ENCODE measurements at places on chromosomes 3 and 15.

- peak; percentile 70 for DNase-seq
Observed at GRCh38 chr15:56496635-56497034, 31.7 kb upstream of the MNS1 start.

- no peak for DNase-seq
Observed at GRCh38 chr3:107272885-107273284, 104.4 kb upstream of the CCDC54 start.

DNA sequence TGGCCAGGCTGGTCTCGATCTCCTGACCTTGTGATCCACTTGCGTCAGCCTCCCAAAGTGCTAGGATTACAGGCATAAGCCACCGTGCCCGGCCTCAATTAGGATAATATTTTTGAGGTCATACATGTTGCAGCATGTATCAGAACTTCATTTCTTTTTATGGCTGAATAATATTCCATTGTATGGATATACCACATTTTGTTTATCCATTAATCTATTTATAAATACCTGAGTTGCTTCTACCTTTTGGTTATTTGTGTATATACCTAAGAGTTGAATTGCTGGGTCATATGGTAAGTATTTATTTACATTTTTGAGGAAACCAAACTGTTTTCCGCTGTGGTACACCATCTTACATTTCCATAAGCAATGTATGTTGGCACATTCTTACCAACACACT, 18.1 kb upstream of the PYGO1 start:
- no peak for DNase-seq

DNA sequence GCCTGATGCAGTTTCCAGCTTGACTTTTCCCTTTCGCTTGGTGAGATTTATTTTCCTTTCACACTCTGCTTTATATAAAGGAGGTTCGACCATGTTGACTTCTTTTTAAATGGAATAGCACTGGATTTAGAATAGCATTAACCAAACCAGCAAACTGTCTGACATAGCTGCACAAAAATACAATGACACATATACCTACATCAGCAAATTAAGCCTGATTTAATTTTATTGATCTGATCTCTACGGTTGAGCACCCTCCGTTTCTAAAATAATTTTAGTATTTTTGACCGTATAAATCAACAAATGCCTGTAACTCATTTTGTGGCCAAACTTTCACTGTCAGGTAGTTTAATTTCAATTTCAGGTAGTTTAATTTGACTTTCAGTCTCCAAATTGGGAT, 5.8 kb upstream of the EIF5A2 start:
- DNase-seq = no peak

- DNase-seq = no peak
Observed at GRCh38 chr3:141302364-141303141, 65.8 kb upstream of the ZBTB38 start.

- DNase-seq = no peak
Observed at GRCh38 chr15:63405683-63406390, 24.2 kb upstream of the CA12 start.

GRCh38 chr15:49810720-49811119, 189.9 kb downstream of the DTWD1 start:
- DNase-seq = no peak

DNA sequence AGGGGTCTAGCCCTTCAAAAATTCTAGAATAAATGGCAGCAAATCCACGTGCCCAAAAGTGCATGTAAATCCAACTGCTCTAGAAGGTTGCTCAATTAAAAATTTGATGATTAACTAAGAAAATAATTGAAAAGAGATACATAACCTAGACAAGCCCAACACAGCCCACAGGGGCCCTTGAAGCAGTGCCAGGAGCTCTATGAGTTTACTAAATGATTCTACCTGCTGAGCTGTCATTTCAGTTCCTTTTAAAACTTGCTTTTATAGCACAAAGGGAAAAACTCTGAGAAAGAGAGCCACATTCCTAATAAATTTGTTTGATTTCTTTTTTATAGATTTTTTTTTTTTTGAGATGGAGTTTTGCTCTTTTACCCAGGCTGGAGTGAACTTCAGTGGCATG, 38.9 kb upstream of the GNB5 start:
- DNase-seq = no peak

DNA sequence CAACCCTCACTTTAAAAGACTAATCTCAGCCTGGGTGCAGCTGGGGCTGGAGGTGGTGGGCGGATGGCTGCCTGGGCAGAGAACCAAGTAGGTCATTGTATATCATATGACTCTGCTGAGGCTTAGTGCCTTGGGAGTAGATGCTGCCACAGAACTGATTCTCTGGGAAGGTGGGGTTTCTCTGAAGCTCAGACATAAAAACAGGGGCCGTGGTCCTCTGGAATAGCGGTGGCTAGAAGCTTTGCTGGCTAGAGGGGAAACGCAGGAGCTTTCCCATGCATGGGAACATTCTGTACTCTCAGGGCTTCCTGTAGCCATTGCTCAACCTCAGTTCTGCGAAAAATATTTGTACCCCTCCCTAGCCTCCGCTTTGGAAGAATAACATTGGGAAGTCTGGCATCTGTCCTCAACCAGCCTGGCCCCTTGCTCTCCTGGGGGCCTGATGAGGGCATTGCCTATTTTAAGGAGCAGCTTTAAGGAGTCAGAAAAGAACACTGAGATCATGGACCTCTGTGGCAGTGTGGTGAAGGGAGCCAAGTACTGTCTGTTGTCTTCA, 14.7 kb downstream of the TIMP4 start:
- DNase-seq = no peak

GRCh38 chr15:100464256-100464655, 64.5 kb downstream of the CERS3 start:
- DNase-seq = no peak

DNA sequence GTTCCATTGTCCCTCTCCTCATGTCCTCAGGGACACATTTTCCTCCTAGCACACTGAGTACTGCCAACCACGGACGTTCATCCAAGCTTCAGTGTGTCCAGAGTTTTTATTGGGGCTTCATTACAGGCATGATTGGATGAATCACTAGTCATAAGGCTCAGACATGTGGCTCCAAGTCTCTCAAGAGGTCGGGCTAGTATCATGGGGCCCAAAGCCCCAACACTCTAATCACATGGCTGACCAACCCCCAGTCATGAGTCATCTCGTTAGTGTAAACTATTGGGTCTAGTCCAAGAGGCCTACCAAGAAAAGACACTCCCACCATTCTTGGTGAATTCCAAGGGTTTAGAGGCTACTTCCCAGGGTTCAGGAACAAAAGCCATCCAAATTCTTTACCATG, 4.4 kb downstream of the TERC start:
- no peak for DNase-seq

DNA sequence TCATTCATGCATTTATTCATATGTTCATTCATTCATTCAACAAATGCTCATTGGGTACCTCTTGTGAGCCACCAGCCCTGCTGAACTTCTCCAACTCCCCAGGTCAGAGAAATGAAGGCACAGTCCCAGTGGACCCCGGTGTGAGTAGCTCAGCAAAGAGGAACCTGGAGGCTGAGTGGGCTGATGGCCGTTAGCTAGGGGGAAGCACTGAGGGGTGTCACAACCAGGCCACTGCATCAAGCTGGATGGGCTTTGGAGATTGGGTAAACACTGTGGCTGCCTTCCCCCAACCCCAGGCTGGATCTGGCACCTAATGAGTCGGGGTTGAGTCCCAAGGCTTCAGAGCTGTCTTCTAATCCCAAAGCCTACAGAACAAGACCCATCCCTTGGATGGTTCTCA, 12.1 kb upstream of the ALAS1 start:
- DNase-seq = no peak

- no peak for DNase-seq
Observed at GRCh38 chr3:126394977-126395321, 240 bp downstream of the CFAP100 start.

- DNase-seq = no peak
Observed at GRCh38 chr15:98390946-98391530, 257.3 kb upstream of the IGF1R start.

DNA sequence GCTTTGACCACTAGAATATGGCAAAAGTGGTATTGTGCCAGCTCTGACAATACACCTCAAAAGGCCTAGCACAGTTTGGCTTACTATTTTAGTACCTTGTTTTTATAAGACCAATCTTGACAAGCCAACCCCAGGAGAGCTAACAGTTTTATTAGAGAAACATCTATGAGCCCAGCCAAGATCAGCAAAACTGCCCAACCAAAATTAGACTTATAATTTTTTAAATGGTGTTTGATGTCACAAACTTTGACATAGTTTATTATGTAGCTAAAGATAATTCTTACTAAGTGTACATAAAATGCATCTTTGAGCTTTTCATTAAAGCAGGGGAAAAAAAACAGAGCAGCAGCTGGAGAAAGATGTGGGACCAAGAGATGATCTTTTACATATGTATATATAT, 537.5 kb downstream of the ZPLD1 start:
- no peak for DNase-seq

GRCh38 chr3:32296251-32297204, 58.0 kb downstream of the CMTM8 start:
- DNase-seq = peak; percentile 43

DNA sequence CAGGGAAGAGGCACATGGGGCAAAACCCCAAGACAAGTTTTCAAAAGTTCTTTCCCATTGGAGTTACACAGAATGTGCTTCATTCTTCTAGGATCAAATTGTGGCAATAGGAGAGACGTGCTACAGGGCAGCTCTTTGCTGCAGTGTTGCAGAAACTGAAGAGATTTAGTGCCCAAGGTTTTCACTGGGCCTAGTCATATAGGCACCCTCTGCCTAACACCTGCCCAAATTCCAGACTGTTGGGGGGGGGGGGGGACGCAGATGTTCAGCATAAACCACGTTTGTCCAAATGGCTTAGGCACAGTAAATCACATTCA, 346.8 kb upstream of the ZNF717 start:
- no peak for DNase-seq

- DNase-seq = no peak
Observed at GRCh38 chr15:52417521-52417920, 111.2 kb downstream of the MYO5A start.

- DNase-seq = no peak
Observed at GRCh38 chr3:7728566-7729519, 772.8 kb upstream of the LMCD1 start.

DNA sequence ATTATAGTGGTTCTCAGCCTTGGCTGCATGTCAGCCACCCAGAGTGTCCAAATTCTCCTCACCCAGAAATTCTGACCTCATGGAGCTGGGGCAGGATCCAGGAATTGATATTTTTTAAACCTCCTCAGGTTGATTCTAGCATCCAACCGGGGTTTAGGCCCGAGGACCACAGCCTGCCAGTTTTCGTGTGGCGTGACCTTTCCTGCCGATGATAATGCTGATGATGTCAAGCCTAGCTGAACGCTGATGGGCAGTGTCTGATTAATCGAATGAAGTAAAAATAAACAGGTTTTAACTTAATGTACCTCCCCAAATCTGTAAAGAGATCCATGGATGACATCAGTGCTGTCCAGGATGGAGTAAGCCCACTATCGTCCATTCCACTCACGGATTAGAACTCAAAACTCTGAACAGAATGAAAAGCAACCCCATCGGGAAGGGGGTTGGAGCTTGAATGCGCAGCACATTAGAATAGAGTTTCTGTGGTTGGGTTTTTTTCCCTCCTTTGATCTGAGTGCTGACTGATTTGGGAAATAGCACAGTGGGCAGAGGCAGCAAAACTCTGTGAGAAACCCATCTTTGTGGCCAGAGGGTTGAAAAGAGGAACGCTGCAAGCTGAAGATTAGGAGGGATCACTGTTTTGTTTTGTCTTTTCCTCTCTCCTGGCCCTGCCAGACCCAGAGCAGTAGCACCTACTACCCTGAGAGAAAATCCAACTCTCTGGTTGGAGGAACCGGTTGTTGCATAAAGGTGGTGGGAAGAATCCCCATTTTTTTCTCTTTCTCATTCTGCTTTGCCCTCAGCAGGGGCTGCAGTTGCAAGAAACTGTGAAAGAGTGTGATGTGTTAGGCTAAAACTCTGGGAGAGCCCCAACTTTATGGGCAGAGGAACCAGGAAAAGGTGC, 153.9 kb downstream of the APBA2 start:
- no peak for DNase-seq

- no peak for DNase-seq
Observed at GRCh38 chr3:5423076-5423475, 235.6 kb downstream of the EDEM1 start.

GRCh38 chr3:37968813-37969595, 21.6 kb upstream of the VILL start:
- no peak for DNase-seq

DNA sequence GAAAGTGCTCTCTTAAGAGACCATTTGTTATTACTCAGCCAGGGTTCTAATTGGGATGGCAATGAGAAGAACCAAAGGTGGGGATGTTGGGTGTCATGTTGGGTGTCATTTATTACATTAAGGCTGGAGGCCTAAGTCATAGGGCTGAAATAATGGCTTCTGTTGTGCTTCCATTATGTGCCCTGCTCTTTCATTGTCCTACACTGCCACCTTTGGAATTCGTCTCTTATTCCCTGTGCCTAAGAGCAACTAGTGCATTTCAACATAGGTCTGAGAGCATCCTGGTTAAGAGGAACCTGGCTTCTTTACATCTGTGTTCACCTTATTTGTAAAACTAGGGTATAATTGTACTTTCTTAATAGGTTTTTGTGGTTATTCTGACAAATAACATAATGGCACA, 32.2 kb downstream of the RIOX2 start:
- DNase-seq = peak; percentile 21
